ENCODE measurements at places on chromosomes 13 and 19. TPM values are rescaled to one million over a fixed set of nuclear protein-coding genes. Genes with fewer than 3 reads are reported as not detected.

- DNase-seq = no peak
Measured at GRCh38 chr13:51816604-51817249, 12.8 kb upstream of the DHRS12 start.

DNA sequence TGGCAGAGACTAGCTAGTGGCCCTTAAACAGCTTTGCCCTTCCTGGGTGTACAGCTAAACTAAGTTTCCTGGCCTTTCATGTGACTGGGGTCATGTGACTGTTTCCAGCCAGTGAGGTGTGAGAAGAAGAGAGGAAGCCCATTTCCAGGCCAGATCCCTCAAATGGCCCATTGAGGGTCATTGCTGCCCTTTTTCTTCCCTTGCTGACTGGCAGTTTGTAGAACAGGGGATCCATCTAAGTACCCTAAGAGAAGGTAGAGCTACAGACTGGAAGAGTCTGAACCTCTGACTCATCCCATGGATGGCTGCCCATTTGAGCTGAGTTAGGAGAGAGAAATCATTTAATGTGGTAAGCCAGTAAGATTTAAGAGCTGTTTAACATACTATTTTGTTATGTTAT is 2.8 kb downstream of the SWSAP1 start:
- no peak for DNase-seq

DNA sequence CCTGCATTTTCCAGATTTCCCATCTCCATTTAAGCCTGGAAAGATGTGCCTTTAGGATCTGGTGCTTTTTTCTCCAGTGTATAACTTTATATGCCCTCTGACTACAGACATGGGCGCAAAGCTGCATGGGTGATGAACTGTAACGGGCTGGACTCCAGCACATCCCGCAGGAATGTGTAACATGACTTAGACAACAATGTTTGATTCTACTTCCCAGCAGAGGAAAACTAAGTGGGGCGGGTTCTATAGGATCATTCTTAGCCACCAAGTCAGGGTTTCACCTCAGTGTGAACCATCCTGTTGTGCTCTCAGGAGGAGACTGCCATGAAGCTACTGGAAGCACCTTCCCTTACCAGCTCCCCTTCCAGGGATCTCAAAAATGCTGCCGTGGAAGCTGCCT is 93.2 kb upstream of the SERP2 start:
- DNase-seq = no peak

DNA sequence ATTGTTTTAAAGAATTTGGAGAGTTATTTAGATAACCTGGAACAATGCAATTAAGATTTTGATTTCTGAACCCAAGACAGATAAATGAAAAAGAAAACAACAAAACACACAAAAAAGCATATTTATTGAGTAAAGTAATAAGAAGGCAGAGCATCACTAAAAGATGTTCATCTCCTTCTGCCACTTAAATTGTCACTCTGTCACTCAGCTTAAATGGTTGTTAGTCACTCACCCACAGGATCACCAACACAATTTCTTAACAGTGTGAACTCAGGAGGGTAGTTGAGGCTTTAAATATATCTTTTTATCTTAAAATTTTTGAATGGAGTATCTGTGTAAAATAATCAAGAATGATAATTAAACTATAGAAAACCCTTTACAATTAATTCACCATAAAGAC is 1215.5 kb upstream of the PCDH20 start:
- no peak for DNase-seq

The NCAN gene
- polyA plus RNA-seq = not detected

DNA sequence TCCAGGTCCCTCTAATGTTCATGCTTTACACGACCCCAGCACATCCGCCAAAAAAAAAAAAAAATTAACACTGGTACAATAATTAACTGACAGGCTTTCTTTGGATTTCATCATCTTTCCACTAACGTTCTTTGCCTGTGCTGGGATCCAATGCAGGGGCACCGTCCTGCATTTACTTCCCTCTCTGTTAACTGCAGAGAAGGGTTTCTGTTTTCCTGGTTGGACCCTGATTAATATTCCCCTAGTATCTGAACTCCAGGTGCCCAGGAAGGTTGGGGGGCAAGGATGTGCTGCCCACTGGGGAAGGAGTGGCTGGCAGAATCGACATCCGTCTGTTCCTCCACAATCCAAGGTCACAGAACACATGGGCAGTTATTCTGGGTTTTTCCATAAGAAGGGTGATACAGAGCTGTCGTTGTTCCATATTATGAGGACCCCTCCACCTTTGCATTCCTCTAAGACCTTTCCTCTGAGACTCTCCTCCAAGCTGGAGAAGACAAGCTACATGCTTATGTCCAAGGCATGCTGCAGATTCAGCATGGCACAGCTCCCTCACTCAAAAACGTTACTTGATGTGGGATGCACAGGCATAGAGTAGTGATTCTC is 4.5 kb upstream of the LAIR1 start:
- DNase-seq = no peak

DNA sequence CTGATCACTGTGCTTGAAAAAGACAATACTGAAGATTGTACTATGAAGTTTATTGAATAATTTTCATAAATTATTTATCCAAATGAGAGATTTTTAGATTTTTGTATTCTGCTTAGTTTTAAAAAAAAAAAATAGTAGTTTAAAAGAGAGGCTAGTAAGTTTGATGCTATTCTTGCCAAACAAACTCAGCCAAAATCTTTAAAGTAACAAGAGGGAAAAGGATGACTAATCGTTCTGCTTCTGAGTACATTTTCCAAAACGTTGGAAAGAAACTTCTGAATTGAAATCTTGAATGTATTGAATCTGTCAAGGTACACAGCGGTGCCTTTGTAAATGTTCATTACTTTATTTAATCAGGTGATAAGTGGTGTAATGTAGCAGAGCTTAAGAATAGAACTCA is 34.4 kb downstream of the NUP58 start:
- DNase-seq = no peak

DNA sequence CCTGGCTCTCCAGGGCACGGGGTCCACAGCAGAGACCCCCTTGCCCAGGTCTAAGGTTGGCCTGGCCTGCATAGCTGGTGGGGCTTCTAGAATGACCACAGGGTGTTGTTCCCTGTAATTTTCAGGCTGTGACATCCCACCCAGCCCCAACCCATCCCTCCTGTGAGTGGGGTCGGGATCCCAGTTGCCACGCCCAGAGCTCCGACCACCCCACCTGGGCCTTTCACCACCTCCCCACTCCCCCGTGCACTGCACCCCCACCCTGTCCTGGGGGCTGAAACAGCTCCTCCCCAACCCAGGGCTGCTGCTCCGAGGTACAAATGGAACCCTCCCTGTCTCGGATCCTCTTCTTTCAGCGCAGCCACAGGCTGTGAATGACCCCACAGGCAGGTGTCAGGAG is 8.4 kb upstream of the SLC7A10 start:
- peak; percentile 47 for DNase-seq

DNA sequence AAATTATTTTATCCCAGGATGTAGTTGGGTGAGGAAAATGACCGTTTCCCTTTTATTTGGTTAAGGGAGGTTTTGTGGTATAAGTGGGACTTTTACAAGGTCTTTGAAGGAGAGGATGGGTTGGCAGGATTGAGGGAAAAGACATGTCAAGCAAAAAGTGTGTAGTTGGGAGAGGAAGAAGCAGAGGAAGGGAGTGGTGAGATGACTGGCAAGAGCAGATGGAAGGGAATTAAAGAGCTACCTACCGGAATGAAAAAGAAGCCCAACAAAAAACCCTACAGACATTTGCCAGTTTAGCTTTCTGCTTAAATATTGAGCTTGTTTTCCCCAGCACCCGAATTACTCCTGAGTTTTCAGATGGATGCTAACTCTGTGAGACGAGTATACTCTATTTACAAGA is 19.6 kb downstream of the FRY start:
- no peak for DNase-seq

GRCh38 chr13:111980146-111980929 is 86.6 kb upstream of the SOX1 start:
- DNase-seq = no peak

The CNN2 gene
- polyA plus RNA-seq = 147 TPM

DNA sequence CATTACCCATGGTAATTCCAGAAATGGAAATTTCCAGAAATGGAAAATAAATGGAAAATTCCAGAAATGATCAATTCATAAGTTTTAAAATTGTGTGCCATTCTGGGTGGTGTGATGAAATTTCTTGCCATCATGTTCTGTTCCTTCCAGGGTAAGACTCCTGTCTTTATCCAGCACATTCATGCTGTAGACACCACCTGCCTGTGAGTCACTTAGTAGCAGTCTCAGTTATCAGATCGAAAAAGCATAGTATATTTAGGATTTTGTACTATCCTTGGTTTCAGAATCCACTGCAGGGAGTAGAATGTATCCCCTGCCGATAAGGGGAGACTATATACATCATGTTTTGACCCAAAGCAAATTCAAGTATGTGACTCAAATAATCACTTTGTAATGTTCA is 26.7 kb upstream of the CSNK1A1L start:
- no peak for DNase-seq

The CCDC8 gene
- 1.1 TPM for polyA plus RNA-seq

DNA sequence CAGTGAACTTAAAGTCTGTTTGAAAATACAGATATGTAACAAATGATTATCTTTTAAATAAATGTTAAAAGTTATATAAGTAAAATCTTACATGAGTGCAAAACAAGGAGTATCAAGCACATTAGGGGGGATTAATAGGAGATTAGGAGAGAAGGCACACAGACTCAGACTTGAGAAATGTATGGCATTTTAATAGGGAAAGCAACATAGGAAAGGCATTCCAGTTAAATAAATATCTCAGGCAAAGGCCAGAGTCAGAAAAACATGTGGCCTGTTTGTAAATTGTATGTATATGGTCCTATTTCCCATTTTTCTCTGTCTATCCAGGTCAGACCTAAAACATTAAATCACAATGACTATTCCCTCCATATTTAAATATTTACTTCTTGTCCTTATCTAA is 462.7 kb downstream of the GPC6 start:
- no peak for DNase-seq

- DNase-seq = no peak
Measured at GRCh38 chr19:37930416-37930815, 23.4 kb downstream of the SIPA1L3 start.

DNA sequence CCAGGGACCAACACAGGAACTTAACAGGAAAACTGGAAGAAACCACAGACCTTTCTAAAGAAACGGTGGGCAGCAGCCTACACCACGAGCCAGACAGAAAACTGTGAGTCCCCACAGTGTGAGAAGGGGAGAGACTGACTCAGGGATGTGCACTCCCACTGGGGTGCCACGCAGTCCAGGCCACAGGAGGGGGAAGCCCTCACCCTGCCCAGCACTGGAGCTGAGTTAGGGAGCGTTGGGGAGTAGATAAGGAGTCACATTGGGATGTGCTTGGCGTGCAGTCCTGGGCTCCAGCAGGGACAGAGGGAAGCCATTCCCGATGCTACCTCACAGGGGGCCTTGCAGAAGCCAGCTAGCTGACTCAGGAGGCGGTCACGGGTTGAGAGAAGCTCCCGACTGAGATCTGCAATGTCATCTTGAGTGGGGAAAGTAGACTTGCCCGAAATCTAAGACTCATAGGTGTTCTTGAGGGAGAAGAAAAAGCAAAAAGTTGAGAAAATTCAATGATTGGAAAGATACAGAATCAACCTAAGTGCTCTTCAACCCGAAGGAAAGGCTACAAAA is 17.3 kb downstream of the SIGLEC8 start:
- peak; percentile 76 for DNase-seq

GRCh38 chr13:113843864-113844556 is 19.9 kb downstream of the GAS6 start:
- DNase-seq = peak; percentile 59

- no peak for DNase-seq
Measured at GRCh38 chr13:112054616-112055015, 12.3 kb upstream of the SOX1 start.

The GJB6 gene
- polyA plus RNA-seq = 0.17 TPM

DNA sequence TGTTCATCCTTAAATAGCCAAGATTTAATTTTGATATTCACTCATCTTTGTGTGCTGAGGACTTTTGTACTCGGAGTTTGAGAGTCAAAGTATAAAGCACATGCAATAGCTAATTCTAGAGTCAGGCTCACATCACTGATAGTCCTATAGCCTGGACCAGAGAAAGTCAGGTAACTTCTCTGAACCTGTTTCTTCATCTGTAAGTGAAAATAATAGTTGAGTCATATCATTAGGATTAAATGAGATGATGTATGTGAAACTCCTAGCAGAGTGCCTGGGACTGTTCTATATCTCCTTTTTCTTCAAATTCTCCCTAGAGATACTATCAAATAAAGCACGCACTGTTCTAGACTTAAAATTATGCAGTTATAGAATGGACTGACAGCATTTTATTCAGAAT is 9.0 kb downstream of the CHAMP1 start:
- no peak for DNase-seq

- DNase-seq = no peak
Measured at GRCh38 chr19:38059897-38060296, 152.9 kb downstream of the SIPA1L3 start.

The DCT gene
- polyA plus RNA-seq = 0.02 TPM

GRCh38 chr13:71218960-71219359 is 648.0 kb downstream of the DACH1 start:
- no peak for DNase-seq

GRCh38 chr13:93118081-93118615 is 108.5 kb upstream of the GPC6 start:
- no peak for DNase-seq

The ZNF135 gene
- 6.5 TPM for polyA plus RNA-seq

DNA sequence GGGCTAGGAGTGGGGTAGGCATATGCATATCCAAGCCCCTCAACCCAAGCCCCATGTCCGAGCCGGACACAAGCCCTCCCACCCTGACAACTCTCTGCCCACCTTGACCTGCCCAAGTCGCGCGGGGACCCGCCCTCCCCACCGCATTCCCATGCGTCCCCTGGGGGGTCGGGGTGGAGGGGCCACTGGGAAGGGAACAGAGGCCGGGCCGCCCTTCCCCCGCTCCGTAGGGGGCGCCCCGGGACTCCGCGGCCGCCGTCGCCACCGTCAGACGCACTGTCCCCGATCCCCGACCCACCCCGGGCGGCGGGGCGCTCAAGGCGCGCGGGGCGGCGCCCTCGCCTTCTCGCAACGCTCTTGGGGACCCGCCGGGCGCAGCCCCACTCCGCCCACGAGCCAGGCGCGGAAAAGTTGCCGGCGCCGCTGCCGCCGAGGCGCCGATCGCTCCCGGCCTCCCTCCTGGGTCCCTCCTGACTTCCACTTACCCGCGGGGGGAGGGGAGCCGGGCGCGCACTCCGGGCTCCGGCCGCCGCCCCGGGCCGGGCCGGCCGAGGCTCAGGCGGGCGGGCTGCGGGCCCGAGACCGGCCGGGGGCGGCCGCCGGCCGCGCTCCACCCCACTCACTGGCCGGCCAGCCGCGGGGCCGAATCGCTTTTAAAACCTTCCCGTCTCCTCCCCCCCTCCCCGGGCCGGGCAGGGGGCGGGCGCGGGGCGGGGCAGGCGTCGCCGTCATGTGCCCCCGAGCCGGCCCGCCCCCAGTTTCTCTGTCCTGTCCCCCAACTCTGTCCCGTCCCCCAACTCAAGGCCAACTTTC is 34.4 kb upstream of the NANOS3 start:
- peak; percentile 93 for DNase-seq

DNA sequence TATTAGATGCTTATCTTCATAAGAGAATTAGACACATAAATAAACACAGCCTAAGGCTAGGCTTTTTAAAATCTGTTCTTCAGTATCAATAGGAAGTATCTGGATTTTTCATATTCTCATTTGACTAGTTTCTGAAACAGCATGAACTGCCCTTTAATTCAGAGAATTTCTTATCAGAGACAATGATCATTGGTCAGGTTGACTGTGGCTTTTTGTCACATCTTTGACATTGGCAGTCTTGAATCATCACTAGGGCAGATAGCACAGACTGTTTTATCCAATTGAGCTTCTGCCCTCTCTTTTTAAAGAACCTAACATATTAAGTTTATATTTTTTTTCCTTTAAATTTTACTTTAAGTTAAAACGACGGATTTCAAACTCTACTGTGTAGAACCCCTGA is 59.6 kb downstream of the DPY19L3 start:
- no peak for DNase-seq

- no peak for DNase-seq
Measured at GRCh38 chr13:80139196-80139595, 201.7 kb downstream of the SPRY2 start.

Data from spleen (tissue), 13 donors.